ENCODE measurements at places on chromosomes 2 and 18.
A peak's percentile ranks its signal among the peaks of the same experiment; 100 is the strongest.

GRCh38 chr2:180571559-180571958 is 408.8 kb upstream of the UBE2E3 start:
- no peak for DNase-seq

DNA sequence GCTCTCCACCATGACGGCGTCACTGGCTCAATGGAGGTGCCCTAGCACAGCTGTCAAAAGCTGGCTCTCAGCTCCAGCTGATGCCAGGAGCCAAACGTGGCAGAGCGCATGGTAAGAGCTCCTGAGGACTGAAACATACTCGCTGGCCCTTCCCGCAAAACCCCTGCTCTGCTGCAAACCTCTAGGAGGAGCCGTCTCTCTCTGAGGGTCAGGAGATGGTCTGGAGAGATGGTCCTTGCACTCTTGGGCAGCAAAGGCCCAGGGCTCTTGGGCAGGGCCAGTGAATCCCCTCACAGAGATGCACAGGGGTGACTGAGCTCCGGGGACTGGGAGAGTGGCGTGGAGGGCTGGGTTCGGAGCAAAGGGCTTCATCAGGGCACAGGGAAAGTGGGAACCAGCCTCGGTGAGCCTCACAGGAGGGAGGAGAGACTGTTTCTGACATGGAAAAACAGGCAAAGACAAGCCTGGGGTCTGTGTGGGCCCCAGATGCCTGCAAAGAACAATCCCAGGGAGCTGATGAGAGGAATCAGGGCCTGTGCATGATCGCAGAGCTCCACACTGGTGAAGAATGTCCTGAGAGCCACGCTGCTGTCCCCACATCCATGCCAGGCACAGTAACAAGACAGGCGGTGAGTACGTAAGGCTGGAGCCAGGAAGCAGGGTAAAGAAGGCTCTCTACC is 17.2 kb downstream of the SNORC start:
- no peak for DNase-seq

DNA sequence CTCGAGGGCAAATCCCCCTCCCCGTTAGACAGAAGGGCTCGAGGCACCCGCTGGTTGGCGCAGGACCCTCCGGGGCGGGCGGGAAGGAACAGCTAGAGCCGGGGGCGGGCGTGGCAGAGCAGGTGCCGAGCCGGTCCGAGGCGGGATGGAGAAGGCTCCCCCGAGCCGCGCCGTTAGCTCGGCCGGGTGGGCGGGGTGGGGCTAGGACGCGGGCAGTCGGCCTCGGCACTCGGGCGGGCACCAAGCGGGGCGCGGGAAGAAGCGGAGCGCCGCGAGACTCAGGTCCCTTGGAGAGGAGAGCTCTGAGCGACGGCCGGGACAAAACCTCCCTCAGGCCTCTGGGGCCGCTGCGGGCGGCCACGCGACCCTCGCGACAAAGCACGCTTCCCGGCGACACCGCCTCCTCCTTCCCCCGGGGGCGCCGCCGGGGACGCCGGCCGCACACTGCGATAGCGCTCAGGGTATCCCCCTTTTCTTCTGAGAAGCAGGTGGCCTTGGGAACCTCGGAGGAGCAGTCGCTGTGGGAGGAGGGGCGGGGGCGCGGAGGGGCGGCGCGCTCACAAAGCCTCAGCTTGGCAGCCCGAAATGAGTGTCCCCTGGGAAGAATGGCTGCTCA is 721 bp downstream of the FHOD3 start:
- DNase-seq = peak; percentile 74

GRCh38 chr18:23189099-23189498 is 53.8 kb downstream of the CABLES1 start:
- no peak for DNase-seq

GRCh38 chr2:27581417-27582128 is 1.3 kb upstream of the ZNF512 start:
- no peak for DNase-seq

GRCh38 chr2:66105066-66105753 is 329.7 kb upstream of the MEIS1 start:
- no peak for DNase-seq

- DNase-seq = no peak
Measured at GRCh38 chr2:207515671-207516070, 14.1 kb upstream of the CREB1 start.

- no peak for DNase-seq
Measured at GRCh38 chr2:201827621-201828020, 21.3 kb downstream of the CDK15 start.

DNA sequence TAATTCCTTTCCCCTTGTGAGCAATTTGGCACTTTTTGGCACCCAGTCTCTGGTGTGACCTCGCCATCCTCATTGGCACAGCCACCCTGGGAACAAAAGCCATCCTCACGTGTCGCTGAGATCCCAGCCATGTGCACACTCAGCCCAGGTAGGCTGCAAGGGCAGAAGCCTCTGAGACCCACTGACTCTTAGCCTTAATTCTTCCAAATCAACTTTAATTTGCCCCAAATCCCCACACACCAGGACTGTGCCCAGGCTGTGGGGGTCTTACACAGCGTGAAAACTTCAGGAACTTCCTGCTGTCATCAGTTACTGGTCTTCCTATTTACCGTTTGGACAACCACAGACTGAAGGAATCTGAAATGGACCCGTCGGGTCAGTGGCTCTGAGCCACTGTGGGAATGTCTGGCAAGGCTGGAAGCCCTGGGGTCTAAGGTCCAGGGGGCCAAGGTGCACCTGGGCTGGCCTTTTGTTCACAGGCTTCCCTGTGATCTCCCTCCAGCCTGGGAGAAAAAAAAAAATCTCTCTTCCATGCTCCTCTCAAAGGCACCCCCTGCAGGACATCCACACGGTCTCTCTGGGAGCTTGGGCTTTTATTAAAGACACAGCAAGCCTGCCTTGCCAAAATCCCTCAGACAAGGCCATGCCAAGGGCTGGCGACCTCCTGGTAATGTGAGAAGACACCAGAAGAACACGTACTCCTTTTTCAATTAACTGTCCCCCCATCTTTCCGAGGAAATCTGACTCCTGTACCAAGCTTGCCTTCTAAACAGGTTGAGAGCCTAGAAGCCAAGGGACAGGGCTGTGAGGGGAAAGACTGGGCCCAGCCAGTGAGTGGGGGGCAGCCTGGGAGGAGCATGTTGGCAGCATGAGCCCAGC is 42.1 kb upstream of the LAPTM4A start:
- no peak for DNase-seq

DNA sequence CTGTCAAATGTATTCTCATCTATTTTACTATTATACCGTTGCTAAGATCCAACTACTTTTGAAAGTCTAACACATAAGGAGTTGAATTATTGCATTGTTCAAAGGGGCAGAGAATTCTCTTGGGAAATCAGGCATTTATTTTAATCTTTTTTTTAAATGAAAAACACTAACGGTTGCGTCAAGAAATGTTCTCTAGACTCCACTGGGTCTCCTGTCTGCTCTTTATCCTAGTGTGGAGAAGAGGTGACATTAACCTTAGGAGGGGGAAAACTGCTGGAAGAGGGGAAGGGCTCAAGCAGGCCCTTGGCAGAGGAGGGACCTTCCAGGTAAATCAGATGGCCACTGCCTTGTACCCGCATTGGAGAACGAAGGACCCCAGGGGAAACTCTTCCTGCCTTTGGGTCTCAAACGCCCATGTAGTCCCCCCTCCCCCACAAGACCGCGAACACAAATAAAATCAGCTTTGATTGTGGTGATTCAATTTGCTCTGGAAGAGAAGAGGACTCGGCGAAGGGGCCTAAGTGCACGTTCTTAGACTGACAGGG is 1.1 kb upstream of the APCDD1 start:
- no peak for DNase-seq

DNA sequence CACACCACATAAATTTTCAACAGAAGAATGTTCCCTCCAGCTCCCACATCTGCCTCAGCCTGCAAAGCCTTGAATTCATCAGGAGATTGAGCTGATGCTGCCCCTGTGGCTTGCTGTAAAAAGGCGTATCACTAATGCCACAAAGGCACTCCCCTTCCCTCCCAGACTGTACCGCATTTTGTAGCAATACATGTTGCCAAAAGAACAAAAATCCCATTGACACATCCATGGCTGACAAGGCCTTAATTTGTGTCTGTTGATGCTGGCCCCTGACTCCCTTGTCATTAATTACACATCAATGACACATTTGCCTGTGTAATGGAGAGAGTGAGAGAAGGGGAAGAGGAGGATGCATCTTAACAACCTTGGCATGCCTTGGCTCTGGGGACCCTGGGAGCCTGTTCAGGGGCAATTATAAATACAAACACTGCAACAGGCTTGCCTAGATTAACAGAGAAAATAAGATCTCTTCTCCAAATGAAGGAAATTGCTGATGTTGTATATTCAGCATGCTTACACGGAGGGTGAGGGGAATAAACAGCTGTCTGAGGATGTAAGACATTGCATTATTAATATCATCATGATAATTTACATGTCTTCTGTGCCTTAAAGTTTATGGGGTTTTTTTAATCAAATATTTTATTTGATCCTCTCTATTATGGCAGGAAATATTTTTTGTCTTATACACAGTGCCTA is 264.0 kb downstream of the SUCLG1 start:
- DNase-seq = no peak

DNA sequence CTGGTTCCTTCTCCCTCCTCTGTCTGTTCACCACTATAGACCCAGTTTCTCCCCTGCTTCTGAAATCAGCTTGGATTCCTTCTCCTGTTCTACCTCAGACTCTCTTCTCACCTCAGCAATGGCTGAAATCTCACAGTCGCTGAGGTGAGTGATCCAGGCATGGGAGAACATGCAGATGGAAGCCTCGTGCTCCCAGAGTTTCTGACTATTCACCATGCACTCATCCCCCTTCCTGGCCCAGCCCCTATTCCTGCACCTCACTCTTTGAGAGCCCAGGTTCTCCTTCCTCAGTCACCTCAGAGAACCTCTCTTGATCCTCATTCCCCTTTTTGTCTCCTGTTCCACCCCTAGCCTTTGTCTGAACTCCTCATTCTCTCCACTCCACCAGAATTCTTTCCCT is 78.5 kb downstream of the SPTBN1 start:
- DNase-seq = no peak

GRCh38 chr2:7930800-7931635 is 750.8 kb upstream of the ID2 start:
- no peak for DNase-seq

- DNase-seq = no peak
Measured at GRCh38 chr2:209523867-209524266, 100.0 kb downstream of the MAP2 start.

- DNase-seq = no peak
Measured at GRCh38 chr2:68734688-68735525, at the start of gene ARHGAP25. Gene ARHGAP25, plus strand, starts transcription at chr2:68734811. Its CDS starts 389 bp downstream, at chr2:68735200.

DNA sequence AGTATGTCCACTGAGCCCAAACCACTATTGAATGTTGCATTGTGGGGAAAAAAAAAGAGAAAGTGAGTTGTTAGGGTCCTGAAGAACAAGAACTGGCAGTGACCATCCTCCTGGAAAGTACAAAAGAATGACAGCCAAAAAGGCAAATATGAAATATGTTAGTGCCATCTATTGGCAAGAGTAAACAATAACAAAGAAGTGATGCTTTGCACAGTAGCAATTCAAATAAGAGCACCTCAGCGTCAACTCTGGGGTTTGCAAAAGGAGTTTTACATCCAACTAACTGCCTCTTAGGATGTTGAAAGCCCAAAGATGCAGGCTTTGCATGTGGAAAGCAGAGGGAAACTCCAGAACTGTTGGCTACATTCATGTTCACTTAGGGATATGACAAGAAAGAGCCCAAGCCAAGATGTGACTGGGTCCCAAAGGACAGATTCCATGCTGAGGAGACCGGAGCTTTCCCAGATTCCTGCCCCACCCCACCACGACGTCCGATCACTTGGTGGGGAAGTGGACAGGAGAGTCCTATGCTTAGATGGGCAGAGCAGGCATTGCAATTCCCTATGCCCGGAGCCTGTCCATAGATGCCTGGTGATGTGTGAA is 15.6 kb downstream of the TRABD2A start:
- no peak for DNase-seq

DNA sequence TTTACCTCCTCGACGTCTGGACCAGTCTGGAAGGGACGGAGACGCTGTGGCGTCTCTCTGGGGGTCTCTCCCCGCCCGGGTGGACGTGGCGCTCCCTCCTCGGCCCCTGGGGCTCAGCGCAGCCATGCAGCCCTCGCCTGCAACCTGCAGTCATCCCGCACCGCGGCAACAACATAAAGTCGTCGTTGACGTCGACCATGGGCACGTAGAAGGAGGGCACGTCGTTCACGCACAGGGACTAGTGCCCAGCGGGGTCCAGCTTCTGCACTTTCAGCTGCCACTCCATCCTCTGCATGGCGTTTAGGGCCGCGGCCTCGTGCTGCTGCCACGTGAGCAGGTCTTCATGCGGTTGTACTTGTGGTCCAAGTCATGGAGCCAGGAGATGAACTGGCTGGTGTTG is 889.6 kb upstream of the LRRTM1 start:
- DNase-seq = no peak

DNA sequence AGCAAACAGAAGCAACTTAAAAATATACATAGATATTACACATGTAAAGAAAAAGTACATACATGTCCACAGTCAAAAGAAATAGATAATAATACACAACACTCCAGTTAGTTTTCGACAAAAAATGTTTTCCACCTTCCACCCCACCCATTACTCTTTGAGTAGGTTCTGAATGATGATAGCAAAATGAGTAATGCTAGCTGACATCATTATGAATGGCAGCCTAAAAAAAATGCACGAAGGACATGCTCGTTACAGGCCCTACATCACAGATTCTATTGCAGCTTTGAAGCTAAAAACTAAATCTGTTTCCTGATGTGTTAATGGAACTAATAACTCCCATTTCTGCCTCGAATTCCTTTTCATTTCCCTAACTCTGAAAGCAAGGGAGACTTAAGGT is 578.7 kb upstream of the NETO1 start:
- no peak for DNase-seq

DNA sequence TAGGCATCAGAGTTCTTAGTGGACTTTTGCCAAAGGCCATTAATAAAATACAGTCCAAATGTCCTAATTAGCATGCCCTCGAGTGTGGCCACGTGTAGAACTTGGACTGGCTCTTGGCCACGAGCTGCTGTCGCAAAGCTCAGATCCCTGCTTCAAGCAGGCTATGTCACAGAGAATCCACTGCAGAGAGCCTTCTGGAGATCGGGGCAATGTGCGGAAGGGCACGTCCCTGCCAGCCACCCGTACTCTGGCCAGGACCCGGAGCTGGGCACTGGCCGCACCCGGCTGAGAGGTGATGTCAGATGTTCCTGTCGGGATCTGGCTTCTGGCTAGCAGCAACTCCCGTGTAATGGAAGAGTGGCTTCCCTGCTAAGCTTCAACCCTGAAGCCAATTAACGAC is 432.7 kb upstream of the ID2 start:
- DNase-seq = no peak

DNA sequence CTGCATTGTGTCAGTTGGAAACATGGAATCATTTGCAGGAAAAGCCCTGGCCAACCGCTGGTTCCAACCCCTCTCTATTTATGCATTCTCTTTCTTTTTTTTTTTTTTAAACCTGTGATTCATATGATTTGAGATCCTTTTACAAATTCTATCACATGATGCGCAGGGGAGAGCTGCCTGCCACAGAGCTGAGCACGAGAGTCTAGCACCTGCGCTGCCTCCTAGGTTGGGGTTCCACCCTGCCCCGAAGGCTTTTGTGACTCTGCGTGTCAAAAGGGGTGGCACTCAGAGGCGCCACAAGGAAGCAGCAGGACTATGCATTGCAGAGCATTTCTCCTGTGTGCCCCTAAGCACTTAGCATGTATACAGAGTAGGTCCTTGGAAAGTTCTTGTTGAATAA is 17.3 kb upstream of the ESPNL start:
- DNase-seq = no peak

Measured in posterior cingulate gyrus (tissue), 11 donors.